ENCODE measurements at places on chromosomes 5 and 9.

GRCh38 chr9:137984005-137984404, 106.4 kb downstream of the CACNA1B start:
- DNase-seq: no peak

GRCh38 chr9:33104401-33104800, 27.9 kb upstream of the SMU1 start:
- no peak for DNase-seq

GRCh38 chr5:2006971-2007291, 124.2 kb upstream of the IRX4 start:
- DNase-seq: no peak

- no peak for DNase-seq
Measured at GRCh38 chr5:24264547-24264946, 380.2 kb downstream of the CDH10 start.

GRCh38 chr9:78714576-78714975, 417.7 kb downstream of the PSAT1 start:
- DNase-seq: no peak

DNA sequence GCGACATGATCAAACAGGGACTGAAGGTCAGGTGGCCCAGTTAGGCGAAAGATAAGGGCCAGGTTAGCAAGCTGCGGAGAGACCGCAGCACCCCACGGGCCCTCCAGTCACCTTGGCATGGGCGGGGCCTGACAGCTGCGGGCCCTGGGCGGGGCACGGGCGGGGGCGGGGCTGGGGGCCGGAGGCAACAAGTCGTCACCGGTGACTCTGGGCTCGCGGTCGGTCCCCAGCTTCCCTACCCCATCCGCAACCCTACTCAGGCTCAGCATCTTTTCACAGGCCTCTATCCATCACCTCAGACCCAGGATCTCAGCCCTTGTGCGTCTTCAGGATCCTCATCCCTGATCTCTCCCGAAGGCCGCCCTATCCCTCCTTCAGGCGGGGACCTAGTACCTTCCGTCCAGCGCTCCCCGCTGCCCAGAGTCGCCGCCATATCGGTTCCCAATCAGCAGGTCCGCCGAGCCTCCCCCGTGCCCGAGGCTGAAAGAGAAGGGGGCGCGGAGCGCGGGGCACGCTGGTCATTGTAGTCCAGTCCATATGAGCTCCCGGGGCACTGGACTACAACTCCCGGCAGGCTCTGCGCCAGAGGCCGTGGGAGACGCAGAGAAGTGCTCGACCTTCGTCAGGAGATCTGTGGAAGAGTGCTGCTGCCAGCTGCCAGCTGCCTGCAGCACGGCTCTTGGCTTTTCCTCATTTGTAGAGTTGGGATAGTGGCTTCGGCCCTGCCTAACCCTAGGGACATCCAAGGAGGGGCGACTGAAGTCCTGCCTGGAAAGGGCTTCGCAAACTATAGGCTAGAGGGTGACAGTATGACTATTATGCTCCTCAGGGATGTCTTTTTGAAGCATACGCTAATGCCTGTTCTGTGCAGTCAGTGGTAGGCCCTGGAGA, at the start of gene DNAJC18:
TSS of gene DNAJC18 (minus strand) at position 513 of the 891 bp plus-strand sequence. CDS start at position 433, 80 bp downstream.
- DNase-seq: peak; percentile 95

DNA sequence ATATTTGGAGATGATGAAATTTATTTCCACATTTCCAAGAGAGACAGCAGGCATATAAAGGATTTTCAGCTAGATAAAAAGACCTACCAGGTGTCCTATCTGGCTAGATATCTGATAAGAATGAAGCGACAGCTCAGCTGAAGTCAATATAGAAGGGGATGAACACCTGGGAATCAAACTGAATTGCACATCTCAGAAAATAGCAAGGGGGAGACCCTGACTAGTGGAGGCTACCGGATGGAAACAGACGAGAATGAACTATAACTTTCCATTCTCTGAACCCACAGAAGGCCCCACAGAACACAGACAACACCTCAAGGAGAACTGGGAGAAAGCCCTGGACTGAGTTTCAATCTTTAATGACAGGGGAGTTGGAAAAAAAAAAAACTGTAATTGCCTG, 51.1 kb downstream of the CPLANE1 start:
- DNase-seq: no peak

DNA sequence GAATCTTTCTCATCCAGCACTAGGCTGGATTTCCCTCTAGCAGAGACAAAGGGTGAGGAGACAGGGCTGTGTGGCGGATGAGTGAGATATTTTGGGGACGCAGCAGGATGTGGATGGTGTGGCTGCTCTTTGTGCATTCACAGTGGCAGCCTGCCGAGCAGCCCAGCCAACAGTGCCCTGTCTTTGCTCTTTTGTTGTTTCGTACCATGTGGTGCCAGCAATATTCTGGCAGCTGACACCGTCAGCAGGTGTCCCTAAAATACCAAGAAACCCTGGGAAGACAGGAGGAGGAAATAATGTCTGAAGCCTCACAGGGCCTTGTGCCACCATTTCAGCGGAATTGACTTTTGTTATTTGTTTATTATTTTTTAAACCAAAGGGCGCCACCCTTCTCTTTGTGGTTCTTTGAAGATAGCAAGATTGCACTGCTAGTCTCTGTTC, 141.4 kb downstream of the CCDC192 start:
- no peak for DNase-seq

GRCh38 chr5:133962131-133962530, 6.3 kb downstream of the C5orf15 start:
- no peak for DNase-seq

GRCh38 chr5:1799110-1799601, 481 bp downstream of the MRPL36 start:
- DNase-seq: peak; percentile 66

GRCh38 chr9:131704988-131705387, 34.9 kb downstream of the RAPGEF1 start:
- DNase-seq: no peak

DNA sequence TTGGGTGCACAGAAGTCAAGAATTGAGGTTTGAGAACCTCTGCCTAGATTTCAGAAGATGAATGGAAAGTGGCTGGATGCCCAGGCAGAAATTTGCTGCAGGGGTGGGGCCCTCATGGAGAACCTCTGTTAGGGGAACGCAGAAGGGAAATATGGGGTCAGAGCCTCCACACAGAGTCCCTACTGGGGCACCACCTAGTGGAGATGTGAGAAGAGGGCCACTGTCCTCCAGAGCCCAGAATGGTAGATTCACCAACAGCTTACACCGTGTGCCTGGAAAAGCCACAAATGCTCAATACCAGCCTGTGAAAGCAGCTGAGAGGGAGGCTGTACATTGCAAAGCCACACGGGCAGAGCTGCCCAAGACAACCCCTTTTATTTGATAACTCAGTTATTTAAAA, 383.5 kb downstream of the TLE4 start:
- DNase-seq: no peak

GRCh38 chr5:83672646-83673045, 48.0 kb downstream of the HAPLN1 start:
- no peak for DNase-seq

DNA sequence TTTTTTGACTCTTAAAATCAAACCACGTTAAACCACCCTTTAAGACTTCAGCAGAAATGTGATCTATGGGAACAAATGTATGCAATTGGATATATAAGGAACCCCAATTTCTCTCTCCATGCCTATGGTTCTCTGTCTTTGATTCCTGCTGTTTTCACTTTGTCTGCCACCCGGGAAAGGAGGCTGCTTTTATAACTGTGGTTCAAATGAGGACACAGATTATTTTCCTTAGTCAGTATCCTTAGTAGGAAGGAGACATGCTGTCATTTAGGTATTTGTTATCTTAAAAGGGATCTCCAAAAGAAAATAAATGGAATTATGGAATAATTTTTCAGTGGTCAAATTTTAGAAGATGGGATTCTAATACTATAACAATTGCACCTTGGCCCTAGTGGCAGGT, 176.1 kb upstream of the NREP start:
- no peak for DNase-seq

DNA sequence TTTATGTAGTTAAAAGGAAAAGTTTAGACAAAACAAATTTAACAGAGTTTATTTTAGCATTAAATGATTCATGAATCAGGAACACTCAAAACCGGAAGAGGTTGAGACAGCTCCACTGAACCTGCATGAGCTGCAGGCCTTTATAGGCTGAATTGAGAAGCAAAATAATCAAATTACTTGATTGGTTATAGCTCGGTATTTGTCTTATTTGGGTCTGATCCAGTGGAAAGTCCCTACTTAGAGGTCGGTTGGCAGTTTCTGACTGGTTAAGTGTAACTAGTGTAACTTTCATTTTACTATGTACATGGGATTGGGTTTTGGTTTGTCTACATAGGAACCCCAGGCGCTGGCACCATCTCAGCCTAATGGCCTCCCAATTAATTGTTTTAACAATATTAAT, 74.1 kb upstream of the PIK3R1 start:
- no peak for DNase-seq

DNA sequence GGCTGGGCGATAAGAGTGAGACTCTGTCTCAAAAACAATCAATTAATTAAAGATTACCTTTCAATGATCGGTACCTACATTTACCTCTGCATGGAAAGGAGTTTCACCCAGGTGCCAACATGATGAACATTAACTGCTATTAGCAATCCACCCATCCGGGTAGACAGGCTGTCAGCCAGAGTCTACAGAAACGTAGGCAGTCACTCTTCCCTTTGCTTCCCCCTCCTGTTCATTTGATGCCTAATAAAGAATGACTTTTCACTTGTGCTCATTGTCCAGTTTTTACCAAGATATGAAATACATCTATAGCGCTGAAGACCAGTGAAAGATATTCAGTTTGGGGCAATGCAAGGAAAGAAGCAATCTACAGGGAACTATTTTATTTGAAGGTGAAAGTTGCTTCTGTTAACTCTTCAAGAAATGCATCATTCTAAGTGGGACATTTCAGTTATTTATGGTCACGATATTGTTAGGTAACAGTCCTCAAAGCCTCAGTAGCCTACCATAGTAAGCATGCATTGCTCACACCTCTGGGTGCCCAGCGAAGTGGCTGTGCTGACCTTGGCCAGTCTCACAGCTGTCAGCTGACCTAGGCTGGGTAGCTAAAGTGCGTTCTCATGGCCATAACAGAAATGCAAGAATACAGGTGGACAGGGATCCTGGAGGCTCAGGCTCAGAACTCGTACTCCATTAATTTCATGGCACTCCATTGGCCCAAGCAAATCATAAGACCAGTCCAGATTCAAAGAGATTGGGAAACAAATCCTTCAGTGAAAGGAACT, 87.2 kb upstream of the DMRT1 start:
- DNase-seq: no peak

- DNase-seq: no peak
Measured at GRCh38 chr9:120944948-120945347, 18.4 kb upstream of the TRAF1 start.

- DNase-seq: no peak
Measured at GRCh38 chr9:114034196-114034595, 43.9 kb downstream of the AMBP start.

GRCh38 chr9:98344581-98344980, 89.1 kb upstream of the TBC1D2 start:
- DNase-seq: no peak

GRCh38 chr5:171162596-171162995, 146.5 kb upstream of the TLX3 start:
- no peak for DNase-seq

DNA sequence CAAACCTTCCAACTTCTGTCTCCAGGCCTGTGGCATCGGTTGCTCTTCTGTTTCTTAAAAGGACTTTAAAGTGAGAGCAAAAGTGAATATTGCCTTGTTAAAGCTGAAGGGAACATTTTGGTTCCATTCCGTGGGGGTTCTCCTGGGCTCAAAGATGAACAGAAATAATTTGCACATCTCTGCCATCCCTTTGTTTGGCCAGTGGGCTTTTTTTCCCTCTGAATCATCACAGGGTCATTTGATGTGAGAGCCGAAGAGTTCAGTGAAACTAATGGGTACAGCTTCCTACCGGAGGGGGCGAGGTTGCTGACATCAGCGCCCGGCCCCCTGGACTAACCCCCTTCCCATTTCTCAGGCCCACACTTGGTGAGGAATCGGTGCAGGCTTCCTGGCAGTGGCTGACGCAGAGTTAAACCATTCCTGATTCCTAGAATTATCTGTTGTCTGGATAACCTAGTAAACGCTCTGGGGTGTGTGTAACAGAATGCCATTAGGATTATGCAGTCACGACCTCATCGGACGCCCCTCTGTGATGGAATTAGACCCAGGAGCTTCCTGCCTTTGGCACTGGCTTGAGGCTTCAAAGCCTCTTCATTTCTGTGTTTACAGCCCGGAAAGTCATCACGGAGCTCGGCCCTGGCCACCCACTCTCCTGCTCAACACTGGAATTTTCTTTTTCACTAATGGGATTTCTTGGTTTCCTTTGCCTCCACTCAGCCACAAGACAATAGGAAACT, 61.6 kb upstream of the RPL26L1 start:
- DNase-seq: peak; percentile 62

DNA sequence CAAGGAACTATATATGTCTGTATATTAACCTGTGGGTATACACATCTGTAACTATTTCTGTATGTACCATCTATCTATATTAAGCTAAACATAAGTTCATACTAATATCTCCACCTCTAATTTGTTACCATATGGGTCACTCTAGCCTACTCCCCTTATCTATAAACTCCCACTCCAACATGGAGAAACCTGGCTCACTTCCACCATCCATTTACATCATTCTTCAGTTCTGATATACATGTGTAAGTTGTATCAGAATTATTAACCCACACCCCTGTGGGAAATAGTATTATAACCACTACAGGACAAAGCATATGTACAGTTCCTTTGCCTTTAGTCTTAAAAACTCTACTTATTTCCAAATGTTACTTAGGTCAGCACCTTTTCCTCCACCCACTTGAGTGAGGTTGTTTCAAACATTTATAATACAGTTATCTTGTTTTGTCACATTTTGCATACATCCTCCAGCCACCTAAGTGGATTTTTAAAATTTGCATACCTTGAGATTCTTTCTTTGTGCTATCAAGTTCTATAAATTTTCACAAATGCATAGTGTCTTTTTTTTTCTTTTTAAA, 10.6 kb downstream of the NDFIP1 start:
- DNase-seq: no peak

DNA sequence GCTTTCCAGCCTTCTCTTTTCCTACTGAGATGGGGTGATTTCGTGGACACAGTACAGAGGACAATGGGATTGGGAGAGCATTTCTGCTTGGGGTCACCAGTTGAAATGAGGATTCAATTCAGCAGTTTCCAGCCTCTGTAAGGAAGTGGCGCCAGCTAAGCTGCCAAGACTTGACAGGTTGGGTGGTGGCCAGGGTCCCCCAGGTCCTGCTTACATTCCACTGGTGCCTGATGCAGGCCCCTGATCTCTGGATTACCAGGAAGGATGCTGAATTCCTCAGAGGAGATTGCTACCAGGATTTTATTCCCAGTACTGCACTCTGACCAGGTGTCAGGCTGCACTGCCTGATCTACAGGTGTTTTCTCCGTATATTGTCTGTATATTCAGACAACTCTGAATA, 119.7 kb downstream of the PSD2 start:
- no peak for DNase-seq

- DNase-seq: no peak
Measured at GRCh38 chr5:89827359-89827758, 582.2 kb downstream of the CETN3 start.
